ENCODE measurements at places on chromosomes 3 and 15. TPM values are rescaled to one million over a fixed set of nuclear protein-coding genes. Genes with fewer than 3 reads are reported as not detected.

DNA sequence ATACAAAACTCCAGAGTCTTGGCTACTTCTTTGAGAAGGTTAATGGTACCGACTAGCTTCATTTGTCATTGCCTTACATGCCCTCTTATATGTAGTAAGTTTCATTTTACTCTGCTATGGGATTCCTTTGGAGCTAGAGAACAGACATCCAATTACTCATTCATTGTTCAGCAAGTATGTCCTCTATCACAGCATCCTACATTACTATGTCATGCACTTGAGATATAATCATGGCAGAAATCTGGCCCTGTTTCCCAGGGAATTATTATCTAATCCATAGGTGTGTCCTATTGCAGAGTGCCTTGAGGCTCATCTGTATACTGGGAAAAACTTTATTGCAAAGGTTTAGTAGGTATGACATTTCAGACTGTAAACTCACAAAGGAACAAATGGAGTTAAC lies 333.1 kb upstream of the NECTIN3 start:
- DNase-seq = peak; percentile 34

DNA sequence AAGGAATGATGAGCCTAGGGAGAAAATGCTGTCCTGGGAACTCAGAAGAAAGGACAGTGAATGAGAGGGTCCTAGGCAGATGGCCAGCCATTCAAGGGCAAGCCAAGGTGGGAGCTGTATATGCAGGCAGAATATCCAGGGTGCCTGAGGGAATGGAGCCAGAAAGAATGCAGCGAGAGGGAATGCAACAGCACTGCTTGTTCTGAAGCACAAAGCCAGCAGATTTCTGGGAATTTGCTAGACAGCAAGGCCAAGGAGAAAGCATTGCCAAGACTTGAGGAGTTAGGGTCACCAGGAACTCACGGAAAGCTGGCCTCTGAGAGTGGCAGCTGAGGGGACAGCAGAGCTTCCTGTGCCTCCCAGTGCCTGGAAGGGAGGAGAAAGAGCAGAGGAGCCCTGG lies 200.6 kb downstream of the MYRIP start:
- DNase-seq = no peak

GRCh38 chr3:10280177-10280529 lies 12.6 kb downstream of the GHRL start:
- DNase-seq = peak; percentile 18

- DNase-seq = no peak
Observed at GRCh38 chr3:134938029-134938525, 143.0 kb downstream of the EPHB1 start.

DNA sequence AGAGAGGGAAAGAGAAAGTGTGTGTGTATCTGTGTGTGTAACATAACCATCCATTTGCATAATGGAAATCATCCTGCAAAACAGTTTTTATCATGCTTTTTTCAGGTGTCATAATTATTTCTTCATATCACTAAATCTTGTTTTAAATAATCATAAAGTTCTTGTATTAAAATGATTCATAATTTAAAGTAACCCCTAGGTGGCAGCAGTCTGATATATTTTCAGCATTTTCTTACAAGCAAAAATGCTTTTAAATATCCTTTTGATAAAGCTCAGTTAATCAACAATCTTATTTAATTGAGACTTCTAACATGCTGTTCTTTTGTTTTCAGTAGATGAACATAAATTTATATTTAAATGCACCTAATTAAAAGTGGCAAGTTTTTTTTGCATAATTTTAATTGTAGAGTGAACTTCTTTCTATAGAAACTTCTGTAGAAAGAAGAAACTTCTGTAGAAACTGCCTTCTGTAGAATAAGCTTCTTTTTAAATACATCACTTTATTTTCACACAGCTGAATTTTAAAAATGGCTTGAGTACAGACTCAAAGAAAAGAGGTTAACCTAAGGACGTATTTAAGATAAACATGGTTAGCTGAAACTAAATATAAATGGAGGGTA lies 72.5 kb downstream of the OPA1 start:
- peak; percentile 59 for DNase-seq

DNA sequence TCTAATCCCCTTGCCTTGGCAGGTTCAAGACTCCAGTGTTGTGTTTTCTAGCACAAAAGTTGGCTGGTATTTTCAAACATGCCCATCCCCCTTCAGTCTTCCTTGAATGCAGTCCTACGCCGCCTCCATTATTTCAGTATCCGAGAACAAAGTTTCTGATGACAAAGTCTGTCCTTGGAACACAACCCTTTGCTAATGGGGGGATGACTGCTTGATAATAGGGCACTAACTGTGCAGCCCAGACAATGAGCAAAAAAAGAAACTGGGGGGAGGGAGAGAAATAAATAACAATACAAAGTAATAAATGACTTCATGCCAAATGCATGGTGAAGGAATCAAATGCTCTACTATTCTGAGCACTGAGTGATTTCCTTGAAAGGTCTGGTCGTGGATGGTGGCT lies 310.1 kb downstream of the FOXP1 start:
- no peak for DNase-seq

DNA sequence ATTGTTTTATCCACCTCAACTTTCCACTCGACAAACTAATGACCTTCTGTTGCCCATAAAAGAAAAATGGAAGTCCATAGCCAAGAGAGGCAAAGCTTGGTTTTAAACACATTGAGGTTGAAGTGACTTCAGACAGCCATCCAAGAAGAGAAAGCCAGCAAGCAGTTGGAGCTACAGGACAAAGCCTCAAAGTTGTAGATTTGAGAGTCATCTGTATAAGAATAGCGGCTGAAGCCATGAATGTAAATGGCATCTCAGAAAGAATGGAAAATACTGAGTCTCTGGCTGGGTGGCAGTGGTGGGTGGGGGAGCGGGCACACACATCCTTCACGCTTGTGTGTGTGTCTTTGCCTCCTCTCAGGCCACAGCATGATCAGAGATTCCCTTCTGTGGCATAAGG lies 124.1 kb upstream of the CHRM5 start:
- DNase-seq = no peak

DNA sequence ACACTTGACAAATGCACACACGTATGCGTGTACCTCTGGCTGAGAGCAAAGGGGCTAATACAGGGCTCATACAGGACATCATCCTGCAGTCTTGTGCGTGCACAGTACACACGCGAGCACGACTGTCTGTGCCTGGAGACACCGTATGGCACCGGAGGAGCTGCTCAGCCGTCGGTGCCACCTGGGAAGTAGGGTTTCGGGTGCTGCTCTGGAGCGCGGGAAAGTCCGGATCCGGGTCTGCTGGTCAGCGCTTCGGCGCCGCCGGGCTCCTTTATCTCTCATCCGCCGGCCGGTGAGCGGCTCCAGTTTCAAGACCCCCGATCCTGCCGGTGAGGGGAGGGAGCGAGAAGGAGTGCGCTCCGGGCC lies 9.3 kb downstream of the FOXL2 start:
- no peak for DNase-seq

DNA sequence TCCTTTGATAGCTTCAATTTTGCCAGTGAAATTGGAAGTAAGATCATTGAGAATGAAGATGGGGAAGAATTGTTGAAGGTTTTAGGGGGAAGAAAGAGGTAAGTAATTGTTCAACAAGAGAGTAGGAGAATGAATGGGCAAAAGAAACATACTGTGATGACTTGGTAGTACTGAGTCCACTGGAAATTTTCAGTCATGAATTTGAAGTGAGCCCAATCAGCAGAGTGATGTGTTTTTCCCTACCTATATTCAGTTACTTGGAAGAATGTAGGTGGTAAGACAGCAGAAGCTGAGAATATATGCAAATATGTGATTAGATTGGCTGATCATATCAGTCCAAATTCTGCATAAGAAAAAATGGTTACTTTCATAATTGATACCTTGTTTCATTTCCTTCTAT lies 569.6 kb downstream of the AGBL1 start:
- no peak for DNase-seq

DNA sequence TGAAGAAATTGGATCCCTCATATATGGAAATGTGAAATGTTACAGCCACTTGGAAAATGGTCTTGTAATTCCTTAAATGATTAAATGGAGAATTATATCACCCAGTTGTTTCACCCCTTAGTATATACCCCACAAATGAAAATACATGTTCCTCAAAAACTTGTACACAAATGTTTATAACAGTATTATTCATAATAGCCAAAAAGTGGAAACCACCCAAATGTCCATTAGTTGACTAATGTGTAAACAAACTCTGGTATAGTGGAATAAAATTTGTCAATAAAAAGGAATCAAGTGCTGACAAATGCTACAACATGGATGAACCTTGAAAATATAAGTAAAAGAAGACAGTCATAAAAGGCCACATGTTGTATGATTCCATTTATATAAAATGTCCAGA lies 12.5 kb downstream of the FAM162A start:
- no peak for DNase-seq

CSTA gene
- 1.8 TPM for total RNA-seq

TM4SF1 gene
- 10.5 TPM for total RNA-seq

PAK6 gene
- total RNA-seq = not detected

STAB1 gene
- total RNA-seq = not detected

Data from GM23248 (cell line).